ENCODE measurements at places on chromosomes 7 and 10.

DNA sequence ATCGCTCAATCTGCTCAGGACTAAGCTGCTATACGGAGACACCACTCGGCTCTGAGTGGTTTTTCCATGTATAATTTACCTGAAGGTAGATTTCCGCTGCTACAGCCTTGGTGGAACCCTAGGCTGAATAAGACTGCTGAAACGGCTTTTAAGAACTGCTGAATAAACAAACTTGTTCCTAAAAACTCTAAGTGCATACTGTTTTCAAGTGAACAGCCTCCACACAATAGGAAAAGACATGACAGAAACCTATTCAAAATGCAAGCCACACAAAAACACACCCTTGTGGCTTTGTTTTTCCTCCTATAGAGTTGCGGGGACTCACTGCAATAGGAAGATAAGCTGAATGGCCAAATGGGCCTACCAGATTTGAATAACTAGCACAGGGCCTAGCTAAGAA, 117.2 kb downstream of the UBE2H start:
- DNase-seq = no peak

DNA sequence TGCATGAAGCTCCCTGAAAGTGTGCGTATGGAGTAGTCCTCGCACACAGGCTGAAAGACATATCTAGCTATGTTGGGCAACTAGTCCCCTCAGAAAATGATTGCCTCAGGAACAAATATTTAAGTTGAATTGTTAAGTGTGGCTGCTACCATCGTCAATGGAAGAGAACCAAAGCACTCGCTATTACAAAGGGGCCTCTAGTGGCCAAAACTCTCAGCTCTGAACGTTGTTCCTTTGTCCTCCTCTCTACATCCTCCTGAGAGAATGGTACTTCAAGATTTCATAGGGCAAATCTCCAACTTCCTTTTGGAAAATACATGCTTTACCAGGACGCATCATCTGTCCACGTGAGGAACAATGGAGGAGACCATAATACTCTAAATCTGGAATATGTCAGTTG, 209.9 kb downstream of the NRG3 start:
- DNase-seq = no peak

GRCh38 chr7:51263631-51264484, 52.8 kb downstream of the COBL start:
- DNase-seq = no peak

DNA sequence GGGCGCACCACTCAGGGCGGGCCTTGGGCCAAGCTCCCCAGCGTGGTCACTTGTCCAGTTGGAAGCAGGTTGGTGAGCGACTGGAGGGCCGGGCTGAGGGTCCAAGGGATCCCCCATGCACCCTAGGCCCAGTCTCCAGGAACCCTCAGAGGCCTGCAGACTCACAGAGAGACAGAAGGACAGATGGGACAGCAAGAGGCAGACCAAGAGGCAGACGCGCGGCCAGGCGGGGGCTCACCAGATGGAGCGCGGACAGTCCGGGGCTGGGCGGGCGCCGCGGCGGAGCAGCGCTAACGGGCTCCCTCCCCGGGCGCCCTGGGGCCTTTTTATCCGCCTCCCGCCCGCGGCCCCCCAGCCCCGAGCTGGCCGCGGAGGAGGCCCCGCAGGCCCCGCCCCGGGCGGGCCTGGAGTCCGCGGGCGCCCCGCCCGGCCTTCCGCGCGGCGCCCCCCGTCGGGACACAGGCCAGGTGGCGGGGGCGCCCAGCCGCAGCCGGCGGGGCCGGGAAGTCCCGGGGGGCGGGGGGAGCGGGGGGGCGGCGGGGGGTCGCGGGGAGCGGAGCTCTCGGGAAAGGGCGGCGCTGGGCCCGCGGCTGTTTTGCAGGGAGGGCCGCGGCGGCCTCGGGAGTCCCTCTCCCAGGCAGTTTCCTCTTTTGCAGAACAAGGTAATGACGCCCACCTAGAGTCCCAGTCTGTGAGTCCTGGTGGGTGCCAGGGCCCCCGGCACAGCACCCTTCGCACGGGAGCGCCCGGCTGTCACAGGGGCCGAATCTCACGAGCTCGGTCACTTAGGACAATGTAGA, at the start of gene LOXL4:
Gene LOXL4, minus strand, starts transcription at position 301 of the 800 bp plus-strand sequence. CDS start 5,175 bp downstream, outside the sequence.
- DNase-seq = peak; percentile 31

DNA sequence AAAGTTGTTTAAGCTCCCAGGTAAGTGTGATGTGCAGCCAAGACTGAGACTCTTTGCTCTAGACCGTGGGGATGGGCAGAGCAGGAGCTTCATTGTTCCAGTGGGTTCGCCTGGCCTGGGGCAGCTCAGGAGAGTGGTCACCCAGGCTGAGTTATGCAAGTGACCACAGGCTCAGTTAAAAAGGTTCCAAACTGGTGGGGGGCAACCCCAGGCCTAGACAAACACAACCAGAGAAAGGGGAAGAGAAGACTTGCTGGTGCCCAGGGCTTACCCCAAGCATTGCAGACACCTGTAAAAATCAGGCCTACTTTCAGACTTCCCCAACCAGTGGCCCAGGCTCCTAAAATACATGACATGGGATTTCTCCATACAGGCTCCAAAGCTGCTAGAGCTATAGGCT, 21.6 kb downstream of the CREB3L2 start:
- no peak for DNase-seq
